ENCODE measurements at places on chromosomes 2 and 18.
A peak's percentile ranks its signal among the peaks of the same experiment; 100 is the strongest.

GRCh38 chr2:210195101-210195852 lies 24.1 kb upstream of the KANSL1L start:
- peak; percentile 40 for DNase-seq

DNA sequence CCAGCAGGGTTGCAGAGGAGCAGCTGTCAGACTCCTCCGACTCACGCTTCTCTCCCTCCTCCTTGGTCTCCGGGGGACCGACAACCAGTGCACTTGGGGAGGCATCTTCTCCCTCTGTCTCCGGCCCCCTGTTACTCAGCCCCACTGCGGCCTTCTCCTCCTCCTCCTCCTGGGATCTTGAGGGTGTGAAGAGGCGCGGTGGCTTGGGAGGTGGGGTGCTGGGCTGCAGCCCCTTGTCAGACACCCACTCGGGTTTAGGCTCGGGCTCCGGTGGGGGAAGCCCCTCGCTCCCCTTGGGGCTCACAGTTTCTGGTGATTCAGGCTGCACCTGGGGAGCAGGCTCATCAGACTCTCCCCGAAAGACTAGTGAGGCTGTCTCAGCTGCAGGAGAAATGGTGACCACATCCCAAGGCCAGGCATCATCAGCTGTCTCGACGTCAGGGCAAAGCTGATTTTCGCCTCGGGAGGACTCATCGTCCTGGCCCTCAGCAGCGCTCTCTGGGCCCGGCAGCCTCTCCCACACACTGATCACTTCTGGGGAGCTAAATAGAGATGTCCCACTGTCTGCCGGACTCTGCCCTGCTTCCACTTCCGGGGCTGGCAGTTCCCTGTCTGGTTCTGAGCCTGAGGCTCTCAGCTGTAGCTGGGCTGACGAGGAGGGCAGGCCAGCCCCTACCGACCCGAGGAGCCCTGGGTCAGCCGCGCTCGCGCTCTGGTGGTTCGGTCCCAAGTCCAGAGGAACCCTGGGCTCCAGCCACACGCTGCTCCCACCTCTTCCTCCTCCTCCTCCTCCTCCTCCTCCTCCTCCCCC lies 9.0 kb upstream of the SFXN5 start:
- no peak for DNase-seq

DNA sequence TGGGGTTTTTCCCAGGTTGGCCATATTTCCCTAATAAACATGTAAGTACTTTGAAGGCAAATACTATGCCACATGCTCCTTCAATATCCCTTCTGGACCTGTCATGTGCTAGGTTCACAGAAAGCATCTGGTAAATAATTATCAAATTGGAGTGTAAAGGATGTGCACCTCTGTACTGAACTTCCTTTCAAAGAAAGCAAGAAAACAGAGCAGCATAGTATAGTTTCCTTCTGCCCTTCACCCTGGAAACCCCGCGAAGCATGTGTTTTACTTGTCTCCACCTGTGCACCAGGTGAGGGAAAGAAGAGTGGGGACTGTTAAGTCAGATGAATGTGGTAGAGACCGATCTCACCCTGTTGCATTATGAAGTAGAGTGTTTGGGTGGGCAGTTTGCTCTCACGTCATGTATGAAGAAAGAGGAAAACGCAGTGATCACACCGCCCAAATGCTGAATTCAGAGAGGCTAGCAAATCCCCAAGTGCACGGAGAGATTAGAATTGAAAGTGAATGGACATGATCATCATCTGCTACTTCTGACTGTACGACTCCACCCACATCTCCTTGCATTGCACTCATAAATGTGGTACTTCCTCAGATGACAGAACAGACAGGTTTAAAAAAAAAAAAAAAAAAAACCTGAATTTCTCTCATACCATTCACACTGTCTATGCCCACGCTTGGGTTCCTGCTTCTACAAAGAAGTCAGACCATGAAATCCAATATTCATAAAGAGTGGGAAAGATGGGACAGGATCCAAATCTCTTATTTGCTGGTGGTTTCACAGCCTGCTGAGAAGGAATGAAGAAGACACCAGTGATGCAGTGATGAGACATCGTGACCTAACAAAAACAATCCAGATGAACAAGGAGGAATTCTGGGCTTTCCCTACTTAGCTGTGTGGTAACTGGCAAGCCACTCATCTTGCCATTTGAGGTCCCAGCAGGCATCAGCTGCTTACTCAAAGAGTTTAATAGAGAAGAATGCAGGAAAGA lies 448.6 kb downstream of the BCL11A start:
- DNase-seq: peak; percentile 99

GRCh38 chr2:227890495-227891079 lies 19.2 kb downstream of the DAW1 start:
- DNase-seq: peak; percentile 57

DNA sequence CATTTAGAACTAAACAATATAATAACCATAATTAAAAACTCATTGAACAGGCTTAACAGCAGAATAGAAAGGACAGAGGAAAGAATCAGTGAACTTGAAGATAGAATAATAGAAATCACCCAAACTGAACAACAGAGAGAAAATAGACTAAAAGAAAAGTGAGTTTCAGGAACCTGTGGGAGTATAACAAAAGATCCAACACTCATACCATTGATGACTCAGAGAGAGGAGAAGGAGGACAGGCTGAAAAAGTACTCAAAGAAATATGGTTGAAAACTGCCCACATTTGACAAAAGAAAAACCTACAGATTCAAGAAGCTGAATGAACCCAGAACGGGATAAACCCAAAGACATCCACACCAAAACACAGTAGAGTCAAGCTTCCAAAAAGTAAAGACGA lies 54.2 kb upstream of the FMNL2 start:
- no peak for DNase-seq

- DNase-seq: no peak
Measured at GRCh38 chr2:105176429-105176828, 65.1 kb upstream of the GPR45 start.

- DNase-seq: no peak
Measured at GRCh38 chr2:97653874-97654273, 8.0 kb downstream of the COX5B start.

- no peak for DNase-seq
Measured at GRCh38 chr18:62140259-62140658, 46.6 kb downstream of the PIGN start.

GRCh38 chr2:189176516-189176915 lies 3.0 kb downstream of the COL5A2 start:
- no peak for DNase-seq

All from fibroblast of skin of scalp (primary cell).